ENCODE measurements at places on chromosomes 4 and X.

GRCh38 chrX:72216973-72217372, 21.9 kb downstream of the ERCC6L start:
- DNase-seq = no peak

- DNase-seq = no peak
Observed at GRCh38 chrX:87900320-87900908, 382.8 kb downstream of the KLHL4 start.

DNA sequence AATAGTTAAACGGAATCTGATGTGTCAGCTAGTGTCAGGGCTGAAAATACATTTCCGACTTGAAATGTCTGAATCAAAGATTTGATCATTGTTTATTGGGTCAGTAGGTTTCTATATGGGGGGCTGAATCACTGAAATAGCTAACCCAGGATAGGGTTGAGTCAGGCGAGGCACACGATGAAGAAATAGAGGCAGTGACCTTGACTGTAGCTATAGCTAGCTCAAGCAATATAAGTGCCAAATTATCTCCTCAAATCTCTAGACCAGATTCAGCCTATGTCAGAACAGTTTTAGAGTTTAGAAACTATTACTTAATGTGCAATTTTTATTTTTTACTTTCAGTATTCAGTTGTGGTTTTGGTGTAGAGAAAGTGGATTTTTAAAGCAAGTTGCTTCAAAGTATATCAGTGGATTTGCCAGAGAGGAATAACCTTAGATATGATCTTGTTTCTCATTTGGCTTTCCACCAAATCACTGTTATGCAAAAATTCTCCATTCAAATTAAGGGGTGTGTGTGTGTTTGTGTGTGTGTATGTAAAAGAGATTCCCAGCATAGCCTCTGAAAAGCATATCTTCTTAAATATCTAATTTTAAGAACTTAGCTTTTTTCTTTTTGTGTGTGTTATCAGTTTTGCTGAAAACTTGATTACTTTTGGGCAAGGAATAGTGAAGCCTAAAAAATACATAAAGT, 100.3 kb upstream of the RPL34 start:
- DNase-seq = no peak

DNA sequence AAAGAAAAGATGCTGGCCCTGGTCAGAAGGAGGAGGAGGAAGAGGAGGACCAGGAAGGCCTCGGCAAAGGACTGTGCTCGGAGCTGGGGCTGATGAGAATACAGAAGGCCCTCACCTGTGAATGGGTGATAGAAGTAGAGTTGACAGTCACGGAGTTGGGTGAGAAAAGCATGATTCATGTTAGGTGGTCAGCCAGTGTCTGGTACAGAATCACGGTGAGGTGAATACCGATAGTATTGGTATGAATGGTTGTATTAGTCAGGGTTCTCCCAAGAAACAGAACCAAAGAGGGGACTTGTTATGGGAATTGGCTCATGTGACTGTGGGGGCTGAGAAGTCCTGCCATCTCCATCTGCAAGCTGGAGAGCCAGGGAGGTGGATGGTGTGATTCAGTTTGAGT, 32.5 kb upstream of the FAM156A start:
- no peak for DNase-seq

DNA sequence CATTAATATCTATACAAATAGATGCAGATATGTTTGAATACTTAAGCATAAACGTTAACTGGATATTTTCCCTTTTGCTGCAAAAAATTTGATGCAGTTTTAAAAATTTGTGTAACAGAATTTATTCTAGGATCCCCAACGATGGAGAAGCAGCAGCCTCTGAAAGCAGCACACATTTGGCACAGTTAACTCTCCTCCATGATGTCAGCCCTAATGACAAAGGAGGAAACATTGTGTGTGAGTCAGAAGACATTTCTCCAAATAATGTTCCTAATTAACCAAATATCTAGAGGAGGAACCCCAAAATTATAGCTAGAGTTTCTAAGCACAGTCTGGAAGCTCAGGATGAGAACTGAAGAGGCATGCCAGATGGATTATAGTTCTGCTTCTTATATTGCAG, 281.9 kb upstream of the MAD2L1 start:
- DNase-seq = no peak

- no peak for DNase-seq
Observed at GRCh38 chr4:164023214-164023613, 528.7 kb downstream of the TMA16 start.

DNA sequence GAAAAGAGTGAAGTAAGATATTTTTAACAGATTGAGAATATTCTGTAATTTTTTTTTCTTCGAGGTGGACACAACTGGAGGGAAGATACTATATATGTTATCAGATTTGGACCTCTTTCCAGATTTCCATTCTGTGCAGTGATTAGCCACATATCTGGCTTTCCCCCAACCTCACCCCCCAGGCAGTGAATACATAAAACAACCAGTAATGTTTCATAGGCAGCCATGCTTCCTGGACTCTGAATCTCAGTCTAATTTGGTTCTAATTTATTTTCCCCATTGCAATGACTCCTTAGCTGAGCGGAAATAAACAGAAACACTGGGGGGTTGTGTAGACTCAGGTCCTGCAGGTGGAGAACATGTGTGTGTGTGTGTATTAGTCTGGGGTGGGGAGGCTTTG, 226.5 kb downstream of the FBXW7 start:
- no peak for DNase-seq

DNA sequence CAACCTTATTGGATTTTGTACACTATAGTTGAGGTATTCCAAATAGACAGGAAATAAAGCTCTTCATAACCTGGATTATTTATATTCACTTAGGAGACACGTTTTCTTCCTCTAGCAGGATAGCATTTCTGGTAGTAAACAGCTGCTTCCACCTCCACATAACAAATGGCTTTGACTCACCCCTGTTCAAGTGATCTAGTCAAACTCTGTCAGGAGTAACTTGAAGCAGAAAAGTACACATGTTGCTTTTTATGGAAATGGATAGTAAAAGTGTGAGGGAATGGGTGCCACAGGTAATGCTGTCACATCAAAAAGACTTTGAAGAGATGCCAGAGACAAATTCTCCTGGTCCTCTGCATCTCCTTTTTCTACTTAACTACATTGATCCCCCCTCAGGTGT, 258.7 kb upstream of the SLC7A11 start:
- DNase-seq = no peak

GRCh38 chr4:3026540-3026939, 47.8 kb downstream of the HTT-AS start:
- DNase-seq = no peak

DNA sequence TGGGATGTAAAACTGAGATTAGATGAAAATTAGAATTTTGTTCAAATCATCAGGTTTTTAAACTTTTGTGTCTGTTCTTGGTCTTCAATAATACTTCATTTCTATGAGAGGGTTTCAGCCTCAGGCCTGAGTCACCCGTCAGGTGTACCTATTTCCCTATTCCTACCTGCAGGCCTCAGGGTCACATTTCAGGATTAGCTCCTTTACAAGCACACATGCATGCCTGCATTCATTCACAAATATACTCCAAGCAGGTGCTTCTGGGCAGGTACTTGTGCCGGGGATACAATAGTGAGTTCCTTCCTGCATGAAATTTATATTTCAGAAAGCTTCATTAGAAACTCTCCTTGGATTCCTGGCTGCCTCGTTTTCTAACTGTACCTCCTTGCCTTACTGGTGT, 114.9 kb downstream of the SHISA3 start:
- no peak for DNase-seq

GRCh38 chr4:155322782-155323181, 54.0 kb downstream of the MAP9 start:
- DNase-seq = no peak
